Stomach (tissue), 19 donors: ENCODE measurements at places on chromosomes 4 and X. TPM values are rescaled to one million over a fixed set of nuclear protein-coding genes. Genes with fewer than 3 reads are reported as not detected.
A peak's percentile ranks its signal among the peaks of the same experiment; 100 is the strongest.

UGT2B17 gene
- not detected for total RNA-seq

TRMT44 gene
- total RNA-seq = 39.7 TPM

OTUD6A gene
- not detected for total RNA-seq

ZNF718 gene
- total RNA-seq = 10.7 TPM

HERC6 gene
- total RNA-seq = 1.7 TPM

REPS2 gene
- total RNA-seq = 281 TPM

BEX5 gene
- total RNA-seq = not detected

PDE5A gene
- 115 TPM for total RNA-seq

RPS6KA6 gene
- 22.3 TPM for total RNA-seq

LRCH2 gene
- 6.7 TPM for total RNA-seq

SPANXC gene
- total RNA-seq = not detected

- H3K4me3 ChIP-seq = no peak overlapping the region
- no peaks in the 10 kb centered on the region for H3K4me1 ChIP-seq
- no peaks in the 10 kb centered on the region for H3K27me3 ChIP-seq
- DNase-seq = no peak
These were observed 241.7 kb upstream of the SPOCK3 start for GRCh38 chr4:167475951-167476350.

GRCh38 chr4:64713256-64713840 lies 304.1 kb upstream of the TECRL start:
- no peaks in the 10 kb centered on the region for H3K4me1 ChIP-seq
- no peak overlapping the region for H3K27ac ChIP-seq
- H3K36me3 ChIP-seq = no peaks in the 10 kb centered on the region
- DNase-seq = peak; percentile 22
- no peaks in the 10 kb centered on the region for H3K27me3 ChIP-seq

DNA sequence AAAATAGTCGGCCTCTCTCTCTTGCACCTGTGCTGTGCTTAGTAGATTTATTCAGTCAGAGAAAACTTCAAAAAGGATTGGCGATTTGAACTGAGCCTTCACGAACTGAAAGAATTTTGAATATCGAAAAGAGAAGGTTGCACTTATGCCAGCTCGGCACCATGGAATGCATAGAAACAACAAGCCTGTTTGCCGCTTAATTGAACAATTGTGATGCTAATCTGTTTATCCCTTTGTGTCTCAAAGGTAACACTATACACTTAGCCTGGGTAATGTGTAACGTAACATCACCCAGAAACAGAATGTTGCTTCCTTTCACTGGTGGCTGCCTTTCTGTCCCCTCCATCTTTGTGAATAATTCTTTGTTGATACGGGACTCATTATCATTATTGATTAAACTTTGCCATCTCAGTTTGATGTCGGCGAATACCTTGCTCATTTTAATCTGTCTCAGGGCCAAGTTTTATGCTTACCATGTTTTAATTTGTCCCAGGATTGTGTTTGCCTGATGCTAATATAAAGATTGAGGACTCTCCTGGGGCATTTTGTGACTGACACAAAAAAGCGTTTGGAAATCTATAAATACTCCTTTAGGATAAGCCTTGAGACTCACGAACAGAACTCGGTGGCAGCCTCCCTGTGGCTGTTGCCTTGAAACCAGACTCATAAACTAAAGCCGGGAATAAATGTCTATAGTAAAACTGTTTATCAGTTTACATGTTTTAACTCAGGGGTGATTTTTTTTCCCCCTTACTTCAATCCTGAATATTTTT lies 400.5 kb downstream of the RAPGEF2 start:
- no peak for DNase-seq
- H3K36me3 ChIP-seq = no peaks in the 10 kb centered on the region
- H3K27me3 ChIP-seq = no peaks in the 10 kb centered on the region
- H3K4me3 ChIP-seq = no peak overlapping the region
- no peak overlapping the region for H3K27ac ChIP-seq

- H3K36me3 ChIP-seq = no peaks in the 10 kb centered on the region
- H3K27me3 ChIP-seq = no peaks in the 10 kb centered on the region
These were observed 241.4 kb upstream of the CNKSR2 start for GRCh38 chrX:21132686-21133393.

- H3K4me1 ChIP-seq = no peaks in the 10 kb centered on the region
- no peak overlapping the region for H3K27ac ChIP-seq
- no peak for DNase-seq
- no peaks in the 10 kb centered on the region for H3K27me3 ChIP-seq
These were observed 285.9 kb downstream of the GBA3 start for GRCh38 chr4:22978656-22979055.

DNA sequence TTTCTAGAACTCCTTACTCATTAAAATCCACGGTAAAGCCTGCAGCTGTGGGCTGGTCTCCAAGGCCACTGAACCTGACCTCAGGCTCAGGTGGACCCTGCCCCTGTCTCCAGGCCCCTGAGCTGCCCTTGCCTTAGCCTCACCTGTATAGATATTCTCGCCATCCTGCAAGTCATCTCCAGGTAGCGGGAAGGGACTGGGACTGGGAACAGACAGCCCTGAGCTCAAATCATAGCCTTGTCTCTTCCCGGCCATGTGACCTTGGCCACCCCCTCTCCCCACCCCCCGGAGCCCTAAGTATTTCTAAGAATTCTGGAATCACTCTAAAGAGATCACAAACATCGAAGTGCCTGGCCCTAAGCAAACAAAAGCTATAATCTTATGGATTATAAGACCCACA lies 17.7 kb downstream of the ABLIM2 start:
- H3K27me3 ChIP-seq = peaks cover 9% of the 10 kb centered on the region
- H3K4me1 ChIP-seq = no peaks in the 10 kb centered on the region
- no peak for DNase-seq
- H3K4me3 ChIP-seq = no peak overlapping the region
- H3K27ac ChIP-seq = no peak overlapping the region

DNA sequence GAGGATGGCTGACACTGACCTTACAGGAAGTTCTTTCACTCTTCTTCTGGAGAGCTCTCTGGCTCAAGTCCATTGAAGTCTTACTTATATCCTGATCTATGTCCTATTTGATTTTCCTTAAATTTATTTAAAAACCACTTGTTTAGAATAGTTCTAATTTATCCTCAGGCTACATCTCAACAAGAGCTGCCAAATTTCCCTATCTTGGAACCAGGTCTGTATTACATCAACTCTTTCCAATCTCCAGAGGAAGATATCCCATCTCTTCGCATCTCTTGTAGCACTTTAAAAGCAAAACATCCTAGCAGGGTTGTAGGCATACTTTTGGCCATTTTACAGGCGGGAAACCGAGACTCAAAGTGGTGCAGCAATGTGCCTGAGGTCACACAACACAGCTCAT lies 290.5 kb upstream of the TEX13C start:
- H3K27ac ChIP-seq = no peak overlapping the region
- H3K4me3 ChIP-seq = no peak overlapping the region
- DNase-seq = no peak
- H3K36me3 ChIP-seq = no peaks in the 10 kb centered on the region
- no peaks in the 10 kb centered on the region for H3K27me3 ChIP-seq
- H3K4me1 ChIP-seq = no peaks in the 10 kb centered on the region

- H3K27ac ChIP-seq = no peak overlapping the region
- peaks cover 9% of the 10 kb centered on the region for H3K4me1 ChIP-seq
- no peak overlapping the region for H3K4me3 ChIP-seq
- H3K36me3 ChIP-seq = no peaks in the 10 kb centered on the region
- DNase-seq = no peak
These were observed 57.3 kb upstream of the STIM2 start for GRCh38 chr4:26803211-26803861.
